Cardiac muscle cell (in vitro differentiated cells and primary cell): ENCODE measurements at places on chromosomes 1 and 21. TPM values are rescaled to one million over a fixed set of nuclear protein-coding genes. Genes with fewer than 3 reads are reported as not detected.
A peak's percentile ranks its signal among the peaks of the same experiment; 100 is the strongest.

- DNase-seq, result peak; percentile 46
These were observed 29.9 kb upstream of the LYPLAL1 start for GRCh38 chr1:219143735-219144134.

DNA sequence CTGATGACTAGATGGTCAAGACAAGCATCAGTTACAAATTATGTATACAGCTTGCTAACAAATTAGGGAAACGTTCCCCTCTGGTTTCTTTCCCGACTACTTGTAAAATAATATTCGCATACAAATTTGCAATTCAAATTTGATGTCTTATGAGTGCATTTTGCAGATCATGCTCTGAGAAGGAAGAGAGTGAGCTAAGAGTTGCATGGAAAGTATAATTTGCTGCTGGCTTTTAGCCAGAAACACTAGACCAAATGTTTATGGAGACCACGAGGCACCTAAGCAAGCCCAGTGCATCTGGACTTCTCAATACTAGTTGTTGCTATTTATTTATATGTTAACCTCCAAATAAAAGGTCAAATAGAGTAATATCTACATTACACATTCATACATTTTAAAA, 216.0 kb downstream of the SMYD3 start:
- DNase-seq, result no peak

DNA sequence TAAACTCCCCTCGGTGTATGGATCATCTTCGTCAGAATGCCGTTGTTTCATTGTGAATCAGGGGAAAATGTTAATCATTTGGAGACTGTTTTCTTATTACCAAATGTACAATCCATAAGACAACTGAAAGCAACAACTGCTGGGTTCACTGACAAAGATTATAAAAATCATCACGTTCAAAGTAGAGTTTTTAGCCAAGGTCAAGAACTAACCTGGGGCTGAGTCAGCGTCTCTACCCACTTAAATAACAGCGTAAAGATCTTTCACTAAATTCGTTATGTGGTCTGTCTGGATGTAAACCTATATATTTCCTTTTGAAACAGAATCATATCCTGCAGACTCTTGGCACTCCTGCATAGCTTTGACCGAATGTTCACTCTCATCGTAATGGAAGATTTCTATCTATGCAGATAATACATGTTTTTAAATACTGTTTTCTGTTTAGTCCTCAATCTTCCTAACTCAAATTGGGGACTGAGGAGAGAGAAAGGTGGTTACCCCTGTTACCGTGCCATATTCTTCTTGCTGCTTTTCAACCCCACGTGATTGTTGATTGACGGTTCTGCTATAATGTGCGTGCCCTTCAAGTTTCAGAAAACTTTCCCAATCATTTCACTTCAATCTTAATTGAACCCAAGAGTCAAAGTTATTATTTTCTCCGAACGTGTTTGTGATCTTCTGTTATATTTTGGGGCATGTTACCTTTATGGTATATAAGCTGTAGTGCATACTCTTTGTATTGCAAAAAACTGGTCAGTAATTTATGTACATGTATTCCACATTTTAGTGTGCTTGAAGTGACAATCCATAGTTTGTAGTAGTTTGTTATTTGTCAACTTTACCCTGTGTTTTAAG, 15.6 kb upstream of the NCMAP start:
- DNase-seq, result no peak

GRCh38 chr1:3135744-3136455, 66.9 kb downstream of the PRDM16 start:
- DNase-seq, result no peak

DNA sequence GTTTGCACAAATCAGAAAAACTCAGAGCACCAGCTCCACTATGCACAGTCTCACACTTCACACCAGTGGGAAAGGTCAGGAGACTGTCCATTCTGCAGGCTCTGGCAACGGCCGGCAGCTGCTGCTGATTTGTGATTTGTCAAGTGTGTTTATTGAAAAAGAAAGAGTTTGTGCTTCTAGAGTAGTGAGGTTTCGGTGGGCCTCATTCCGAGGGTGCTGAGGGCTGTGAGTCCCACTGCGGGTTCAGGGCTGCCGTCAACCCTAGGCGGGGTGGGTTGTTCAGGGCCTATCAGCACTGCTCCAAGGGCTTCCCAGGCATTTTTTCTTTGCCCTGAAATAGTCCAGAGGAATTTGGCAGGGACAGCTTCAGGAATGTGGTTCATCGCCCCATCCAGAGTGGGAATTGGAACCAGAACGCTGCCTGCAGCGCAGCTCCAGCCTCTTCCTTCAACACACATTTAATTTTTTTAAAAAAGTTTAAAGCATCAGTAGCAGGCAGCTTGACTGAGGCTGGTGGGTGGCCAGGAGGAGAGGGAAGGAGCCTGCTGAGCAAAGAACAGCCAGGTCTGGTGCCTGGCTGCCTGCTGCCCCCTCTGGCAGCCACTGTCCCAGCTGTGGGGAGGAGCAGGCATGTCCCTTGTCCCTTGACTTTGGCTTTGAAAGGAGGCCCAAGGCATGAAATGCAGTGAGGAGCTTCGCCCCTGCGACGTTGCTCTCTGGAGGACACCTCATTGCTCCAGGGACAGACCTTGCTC, 19.7 kb downstream of the STUM start:
- peak; percentile 47 for DNase-seq

OR2L13 gene
- polyA plus RNA-seq, result 0.88 TPM in 1 of 2 replicates, not detected in the other

HSD3B2 gene
- polyA plus RNA-seq, result not detected in 2 replicates

CD244 gene
- 0.11 TPM in 1 of 2 replicates, not detected in the other for polyA plus RNA-seq

TMEM52 gene
- 4.2 and 16.6 TPM in 2 replicates for polyA plus RNA-seq
